ENCODE measurements at places on chromosomes 1 and 21.
A peak's percentile ranks its signal among the peaks of the same experiment; 100 is the strongest.

- DNase-seq: no peak
Measured at GRCh38 chr1:41493117-41493536, 8.6 kb upstream of the EDN2 start.

DNA sequence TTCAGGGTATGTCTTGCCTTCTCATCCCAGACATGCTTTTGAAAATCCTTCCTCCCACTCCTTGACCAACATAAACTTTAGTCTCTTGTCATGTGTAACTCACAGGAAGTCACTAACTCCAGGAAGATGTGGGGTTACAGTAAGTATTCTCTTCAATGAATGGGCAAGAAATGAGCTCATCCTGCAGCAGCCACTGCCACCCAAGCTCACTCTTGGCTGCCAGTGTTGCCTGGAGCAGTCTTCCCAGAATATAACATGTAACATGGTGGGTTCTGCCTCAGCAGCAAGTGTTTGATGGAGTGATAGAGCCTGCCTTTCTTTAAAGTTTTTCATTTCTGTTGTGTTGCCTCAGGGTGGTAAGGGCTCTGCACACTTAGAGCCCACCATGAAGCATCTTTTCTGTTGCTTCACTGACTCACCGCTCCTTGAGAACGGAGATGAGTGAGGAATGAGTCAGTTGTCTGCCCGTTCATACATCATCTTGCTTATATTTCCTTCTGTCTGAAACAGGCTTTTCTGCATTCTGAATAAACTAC lies 187.0 kb downstream of the TPR start:
- no peak for DNase-seq

DNA sequence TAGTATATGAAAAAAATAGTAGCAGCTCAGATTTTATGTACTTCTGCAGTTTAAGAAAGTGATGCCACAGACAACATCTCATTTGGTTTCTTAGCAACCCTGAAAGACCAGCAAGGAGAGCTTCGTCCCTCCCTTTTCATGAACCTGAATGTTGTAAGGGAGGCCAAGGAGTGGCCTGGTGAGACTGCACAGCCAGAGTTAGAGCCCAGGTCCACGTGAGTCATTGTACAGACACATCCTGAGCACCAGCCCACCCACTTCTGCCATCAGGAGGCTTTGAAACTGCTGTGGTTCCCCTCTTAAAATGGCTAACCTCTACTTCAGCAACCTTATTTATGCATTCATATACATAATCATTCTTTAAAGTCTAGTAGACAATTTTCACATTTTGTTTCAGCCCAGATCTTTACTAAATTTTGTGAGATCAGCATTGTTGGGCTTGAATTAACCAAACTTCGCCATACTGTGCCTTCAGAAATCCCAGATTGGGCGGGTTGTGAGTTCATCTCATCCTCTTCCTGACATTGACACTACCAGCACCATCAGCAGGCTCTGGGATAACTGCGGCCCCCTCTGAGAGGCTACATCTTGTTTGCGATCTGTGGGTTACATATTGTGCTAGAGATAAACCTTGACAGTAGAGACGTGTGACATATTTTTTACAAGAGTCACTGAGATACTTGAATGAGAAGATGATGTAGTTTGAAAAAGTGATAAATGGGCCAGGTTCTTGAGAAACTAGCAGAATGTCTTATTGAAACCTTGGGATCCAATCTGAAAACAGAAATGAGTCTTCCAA lies 106.7 kb downstream of the CAMTA1 start:
- no peak for DNase-seq

DNA sequence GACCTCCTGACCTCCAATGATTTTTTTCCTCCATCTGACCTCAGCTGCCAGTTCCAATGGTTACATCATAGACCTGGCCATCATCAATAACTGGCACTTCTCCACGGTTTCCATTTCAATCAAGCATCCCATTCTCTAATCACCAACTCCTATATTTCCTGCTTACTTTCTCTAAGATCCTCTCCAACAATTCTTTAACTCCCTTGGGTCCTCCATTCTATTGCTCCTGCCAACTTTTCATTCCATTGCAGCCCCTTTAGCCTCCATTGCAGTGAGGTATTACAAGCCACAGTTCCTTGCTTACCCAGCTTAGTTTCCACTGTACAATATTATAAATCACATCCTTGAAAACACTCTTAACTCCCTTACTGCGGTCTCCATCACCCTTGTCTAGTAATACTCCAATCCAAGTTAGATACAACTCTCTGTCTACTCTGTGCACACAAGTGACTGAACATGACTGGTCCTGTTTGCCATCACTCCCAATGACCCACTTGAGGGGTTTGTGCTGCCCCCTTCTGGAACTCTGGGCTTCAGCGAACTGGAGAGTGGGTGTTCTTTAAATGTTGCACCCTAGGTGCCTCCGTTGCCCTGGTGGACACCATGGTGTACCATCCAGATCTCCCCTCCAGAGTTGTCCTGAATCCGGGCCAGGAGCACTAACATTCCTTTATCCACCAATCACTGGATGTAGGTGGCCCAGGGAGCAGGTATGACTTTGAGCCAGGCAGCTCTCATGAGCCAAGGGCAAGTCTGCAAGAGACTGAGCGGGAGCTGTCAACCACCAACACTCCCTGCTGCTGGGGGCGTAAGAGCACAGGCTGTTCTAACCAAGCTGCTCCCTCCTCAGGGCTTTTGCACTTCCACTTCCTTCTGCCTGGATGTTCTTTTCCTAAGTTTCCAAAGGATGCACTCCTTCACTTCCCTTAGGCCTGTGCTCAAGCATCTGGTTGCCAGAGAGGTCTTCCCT lies 3.7 kb upstream of the FNDC7 start:
- no peak for DNase-seq

- DNase-seq: peak; percentile 77
Measured at GRCh38 chr1:1305300-1306069, 2.2 kb downstream of the ACAP3 start.

- no peak for DNase-seq
Measured at GRCh38 chr1:94651076-94651475, 109.5 kb upstream of the F3 start.

- DNase-seq: no peak
Measured at GRCh38 chr1:34460193-34460592, 283.5 kb downstream of the C1orf94 start.

DNA sequence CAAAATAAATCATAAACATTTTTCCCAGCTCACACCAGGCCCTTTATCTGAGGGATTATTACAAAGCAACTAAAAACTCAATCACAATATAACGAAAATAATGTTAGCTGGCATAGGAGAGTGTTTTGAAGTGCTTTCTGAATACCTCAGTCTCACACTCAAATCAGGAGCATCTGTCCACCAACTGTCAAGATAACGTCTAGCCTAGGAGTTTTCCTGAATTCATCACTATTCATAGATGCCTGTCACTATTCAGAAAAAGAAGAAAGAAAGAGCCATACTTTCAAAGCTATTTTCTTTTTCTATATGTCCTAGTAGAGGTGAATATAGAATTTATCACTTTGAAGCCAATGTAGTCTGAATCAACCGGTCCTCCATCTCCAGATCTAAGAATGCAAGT lies 127.0 kb downstream of the AKT3 start:
- DNase-seq: no peak

DNA sequence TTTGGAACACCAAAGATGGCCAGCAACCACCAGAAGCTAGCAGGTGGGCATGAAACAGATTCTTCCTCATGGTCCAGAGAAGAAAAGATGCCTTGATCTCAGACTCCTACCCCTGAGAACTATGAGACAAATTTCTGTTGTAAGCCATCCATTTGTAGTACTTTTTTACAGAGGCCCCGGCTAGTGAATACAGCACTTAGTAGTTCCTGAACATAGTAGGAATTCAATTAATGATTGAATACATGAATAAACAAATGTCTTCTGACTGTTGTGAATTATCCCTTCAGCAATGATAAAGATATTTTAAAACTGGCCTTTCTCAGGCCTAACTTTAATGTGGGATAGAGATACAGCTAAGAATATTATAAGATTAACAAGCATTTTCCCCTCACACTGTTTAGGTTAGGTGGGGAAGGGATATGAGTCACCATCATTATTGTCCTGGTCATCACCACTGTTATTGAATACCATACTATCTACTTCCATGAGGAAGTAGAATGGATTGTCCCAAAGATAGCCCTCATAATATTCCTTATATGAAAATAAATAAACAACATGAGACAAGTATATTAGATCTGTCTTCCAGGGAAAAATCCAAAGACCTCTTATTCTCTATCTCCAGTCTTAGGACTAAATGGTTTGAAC lies 51.4 kb downstream of the ADCY10 start:
- no peak for DNase-seq

All from femur (tissue), 1 donor.